Pons (tissue), 1 donor: ENCODE measurements at places on chromosomes 16 and 17.

DNA sequence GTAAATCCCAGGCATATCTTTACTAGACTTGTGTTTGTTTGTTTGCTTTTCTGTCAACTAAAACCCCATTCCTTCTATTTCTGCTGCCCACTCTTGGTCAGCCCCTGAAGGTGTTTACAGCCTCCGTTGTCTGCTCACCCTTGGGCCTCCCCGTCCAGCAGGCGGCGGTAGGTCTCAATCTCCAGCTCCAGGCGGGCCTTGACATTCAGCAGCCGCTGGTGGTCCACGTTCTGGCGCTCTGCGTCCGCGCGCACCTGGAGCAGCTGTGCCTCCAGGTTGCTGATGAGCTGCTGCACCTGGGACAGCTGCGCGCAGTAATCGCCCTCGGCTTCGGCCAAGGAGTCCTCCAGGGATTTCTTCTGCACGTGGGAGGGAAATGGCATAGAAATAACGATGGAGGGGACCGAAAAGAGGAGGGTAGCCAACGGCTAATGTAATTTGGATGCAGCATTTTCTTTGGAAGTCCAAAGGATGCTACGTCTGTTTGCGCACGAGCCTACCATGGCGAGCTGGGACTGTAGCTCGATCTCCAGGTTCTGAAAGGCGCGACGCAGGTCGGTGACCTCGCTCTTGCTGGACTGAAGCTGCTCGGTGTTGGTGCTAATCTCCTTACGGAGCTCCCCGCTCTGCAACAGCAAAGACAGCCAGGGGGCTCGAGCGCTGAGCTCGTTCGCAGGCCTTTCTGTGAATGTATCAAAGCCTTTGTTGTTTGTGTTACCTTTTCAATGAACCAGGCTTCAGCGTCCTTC, 3.9 kb downstream of the KRT12 start:
- no peak for DNase-seq

DNA sequence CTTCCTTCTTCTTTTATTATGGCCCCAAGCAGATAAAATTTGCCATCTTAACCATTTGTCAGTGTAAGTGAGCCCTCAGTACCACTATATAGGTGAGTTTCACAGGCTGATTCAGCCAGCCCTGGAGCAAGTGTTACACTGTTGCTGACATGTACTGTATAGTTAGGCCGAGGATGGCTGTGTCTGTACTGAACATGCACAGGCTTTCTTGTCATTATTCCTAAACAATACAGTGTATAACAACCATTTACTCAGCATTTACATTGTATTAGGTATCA, 53.7 kb downstream of the AMFR start:
- no peak for DNase-seq

- no peak for DNase-seq
Observed at GRCh38 chr17:68255731-68256538, 8.1 kb downstream of the AMZ2 start.

- no peak for DNase-seq
Observed at GRCh38 chr17:3821101-3821500, 20.1 kb upstream of the ITGAE start.

DNA sequence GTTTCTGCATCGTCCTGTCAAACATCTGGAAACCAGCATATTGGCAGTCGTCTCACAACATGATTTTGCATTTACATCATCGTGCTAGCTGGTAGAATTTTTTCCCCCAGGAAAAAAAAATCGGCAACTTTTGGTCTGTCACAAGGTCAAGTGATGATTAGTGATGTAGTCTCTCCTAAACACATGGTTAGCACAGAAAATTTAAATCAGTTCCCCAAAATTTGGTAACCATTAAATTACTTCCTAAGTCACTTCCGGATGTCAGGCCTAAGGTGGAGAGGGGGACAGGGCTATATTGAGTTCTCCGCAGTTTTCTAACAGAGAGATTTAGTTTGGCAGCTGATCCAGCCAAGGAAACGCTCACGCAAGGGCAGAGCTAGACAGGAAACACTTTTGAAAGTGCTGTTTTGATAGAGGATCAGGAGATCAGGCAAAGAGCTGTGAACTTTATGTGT, 271.0 kb upstream of the TBX2 start:
- DNase-seq, result no peak

DNA sequence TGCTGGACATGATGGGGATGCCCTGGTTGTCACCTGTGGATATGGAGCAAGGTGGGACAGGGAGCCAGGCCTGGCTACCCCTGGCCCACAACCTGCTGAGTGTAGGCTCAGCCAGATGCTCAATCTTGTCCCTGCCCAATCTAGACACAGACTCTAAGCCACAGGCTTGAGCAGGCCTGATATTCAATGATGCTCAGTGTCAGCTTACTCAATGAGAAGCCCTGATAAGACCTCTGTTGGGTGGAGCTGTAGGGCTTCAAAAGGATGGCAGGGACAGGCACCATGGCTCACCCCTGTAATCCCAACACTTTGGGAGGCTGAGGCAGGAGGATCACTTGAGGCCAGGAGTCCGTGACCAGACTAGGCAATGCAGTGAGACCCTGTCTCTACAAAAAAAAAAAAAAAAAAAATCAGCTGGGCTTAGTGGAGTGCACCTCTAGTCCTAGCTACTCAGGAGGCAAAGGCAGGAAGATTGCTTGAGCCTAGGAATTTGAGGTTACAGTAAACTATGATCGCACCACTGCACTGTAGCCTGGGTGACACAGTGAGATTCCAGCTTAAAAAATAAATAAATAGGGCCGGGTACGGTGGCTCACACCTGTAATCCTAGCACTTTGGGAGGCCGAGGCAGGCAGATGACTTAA, 3.4 kb downstream of the LCAT start:
- no peak for DNase-seq

DNA sequence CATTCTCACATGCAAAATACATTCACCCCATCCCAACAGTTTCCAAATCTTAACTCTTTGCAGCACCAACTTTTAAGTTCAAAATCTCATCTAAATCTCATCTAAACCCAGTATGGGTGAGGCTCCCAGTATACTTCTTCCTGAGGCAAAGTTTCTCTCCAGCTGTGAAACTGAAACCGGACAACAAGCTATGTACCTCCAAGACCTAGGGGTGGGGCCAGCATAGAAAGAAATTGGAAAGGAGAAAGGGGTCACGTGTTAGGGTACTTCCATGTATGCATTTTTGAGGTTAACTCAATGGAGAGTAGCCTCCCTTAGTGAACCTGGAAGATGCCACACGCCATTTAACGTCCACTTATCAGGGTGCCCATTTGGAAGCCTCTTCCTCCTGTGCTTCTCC, 23.9 kb upstream of the LRRC75A start:
- no peak for DNase-seq

- no peak for DNase-seq
Observed at GRCh38 chr16:31420037-31420436, 8.1 kb downstream of the COX6A2 start.

GRCh38 chr17:68662479-68662878, 61.3 kb upstream of the FAM20A start:
- DNase-seq, result no peak

- no peak for DNase-seq
Observed at GRCh38 chr16:4679156-4679849, 14.1 kb upstream of the NUDT16L1 start.

DNA sequence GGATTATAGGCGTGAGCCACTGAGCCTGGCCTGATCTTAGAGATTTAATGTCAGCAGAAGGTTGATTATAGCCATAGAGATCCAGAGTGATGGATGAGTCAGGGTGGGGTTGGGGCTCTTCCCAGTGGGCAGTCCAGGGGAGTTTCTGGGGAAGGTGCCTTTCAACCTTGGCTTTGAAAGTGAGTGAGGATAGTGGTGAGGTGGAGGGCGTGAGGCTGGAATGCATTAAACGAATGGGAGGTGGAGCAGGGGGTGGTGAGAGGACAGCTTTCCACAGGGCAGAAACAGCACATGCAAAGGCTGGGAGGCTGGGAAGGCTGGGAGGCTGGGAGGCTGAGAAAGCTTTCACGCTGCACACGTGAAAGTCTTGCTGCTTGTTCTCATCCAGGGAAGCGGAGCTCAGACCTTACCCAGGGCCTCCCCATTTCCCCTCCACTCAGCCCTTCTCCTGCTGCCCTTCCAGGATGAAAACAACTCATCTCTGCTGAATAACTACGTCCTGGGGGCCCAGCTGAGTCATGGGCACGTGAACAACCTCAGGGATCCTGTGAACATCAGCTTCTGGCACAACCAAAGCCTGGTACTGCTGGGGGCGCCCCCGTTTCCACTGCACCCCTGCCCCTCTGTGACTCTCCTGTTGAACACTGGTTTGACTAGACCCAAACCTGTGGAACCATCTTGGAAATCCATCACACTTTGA, 22.3 kb downstream of the ADGRG5 start:
- DNase-seq, result no peak

DNA sequence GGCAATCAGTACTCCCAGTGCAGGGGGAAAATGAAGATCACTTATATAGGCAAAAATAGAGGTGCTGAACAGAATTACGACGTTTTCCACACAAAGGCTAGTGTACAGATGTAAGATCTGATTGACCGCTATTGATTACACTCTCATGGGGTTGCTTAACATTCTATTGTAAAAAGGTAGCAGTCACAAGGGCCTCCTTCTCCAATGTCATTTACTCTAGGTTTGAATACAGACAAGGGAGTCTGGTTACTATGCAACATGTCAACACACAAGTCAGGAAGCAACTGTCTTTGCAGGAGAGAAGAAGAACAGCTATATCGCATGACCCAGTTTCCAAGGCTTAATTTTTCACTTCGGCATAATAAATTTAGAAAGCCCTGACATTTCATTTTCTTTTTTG, 7.9 kb downstream of the KRT37 start:
- DNase-seq, result no peak

GRCh38 chr17:43006639-43007551, at the start of gene IFI35:
TSS of gene IFI35 (plus strand) at chr17:43006784. CDS start at chr17:43006948, 164 bp downstream.
- peak; percentile 70 for DNase-seq

DNA sequence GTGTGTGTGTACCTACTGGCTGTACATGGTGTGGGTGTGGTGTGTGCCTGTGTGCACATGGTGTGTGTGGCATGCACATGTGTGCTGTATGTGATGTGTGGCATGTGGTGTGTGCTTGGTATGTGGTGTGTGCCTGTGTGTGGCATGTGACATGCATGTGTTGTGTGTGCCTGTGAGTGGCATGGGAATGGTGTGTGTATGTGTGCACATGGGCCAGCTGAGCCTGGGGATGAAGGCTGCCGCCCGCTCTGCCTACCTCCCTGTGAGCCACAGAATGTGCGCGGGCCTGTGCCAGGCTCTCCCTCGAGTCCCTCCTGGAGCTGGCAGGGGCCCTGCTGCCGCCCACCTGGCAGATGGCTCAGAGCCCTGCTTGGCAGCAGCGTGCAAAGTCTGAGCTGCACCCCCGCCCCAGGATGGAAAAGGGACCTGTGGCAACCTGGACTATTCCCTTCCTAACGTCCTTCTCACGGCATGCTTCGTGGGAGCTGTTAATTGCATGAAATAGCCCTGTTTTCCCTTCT, 9.3 kb downstream of the PRSS27 start:
- DNase-seq, result no peak

DNA sequence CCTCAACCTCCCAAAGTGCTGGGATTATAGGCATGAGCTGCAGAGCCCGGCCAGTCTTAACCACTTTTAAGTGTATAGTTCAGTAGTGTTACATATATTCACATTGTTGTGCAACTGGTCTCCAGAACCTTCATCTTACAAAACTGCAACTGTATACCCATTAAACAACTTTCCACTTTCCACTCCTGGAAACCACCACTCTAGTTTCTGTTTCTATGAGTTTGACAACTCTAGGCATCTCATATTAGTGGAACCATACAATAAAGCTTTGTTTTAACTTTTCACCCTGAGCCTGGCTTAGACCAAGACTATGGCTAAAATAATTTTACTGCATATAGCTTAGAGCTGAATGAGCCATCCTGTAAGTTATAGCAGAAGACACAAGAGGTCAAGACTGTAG, 108.0 kb upstream of the GOT2 start:
- no peak for DNase-seq

GRCh38 chr17:58691701-58692238, at the start of gene TEX14:
TSS of gene TEX14 (minus strand) at chr17:58692045. CDS start at chr17:58652001, 40,044 bp downstream.
- no peak for DNase-seq

DNA sequence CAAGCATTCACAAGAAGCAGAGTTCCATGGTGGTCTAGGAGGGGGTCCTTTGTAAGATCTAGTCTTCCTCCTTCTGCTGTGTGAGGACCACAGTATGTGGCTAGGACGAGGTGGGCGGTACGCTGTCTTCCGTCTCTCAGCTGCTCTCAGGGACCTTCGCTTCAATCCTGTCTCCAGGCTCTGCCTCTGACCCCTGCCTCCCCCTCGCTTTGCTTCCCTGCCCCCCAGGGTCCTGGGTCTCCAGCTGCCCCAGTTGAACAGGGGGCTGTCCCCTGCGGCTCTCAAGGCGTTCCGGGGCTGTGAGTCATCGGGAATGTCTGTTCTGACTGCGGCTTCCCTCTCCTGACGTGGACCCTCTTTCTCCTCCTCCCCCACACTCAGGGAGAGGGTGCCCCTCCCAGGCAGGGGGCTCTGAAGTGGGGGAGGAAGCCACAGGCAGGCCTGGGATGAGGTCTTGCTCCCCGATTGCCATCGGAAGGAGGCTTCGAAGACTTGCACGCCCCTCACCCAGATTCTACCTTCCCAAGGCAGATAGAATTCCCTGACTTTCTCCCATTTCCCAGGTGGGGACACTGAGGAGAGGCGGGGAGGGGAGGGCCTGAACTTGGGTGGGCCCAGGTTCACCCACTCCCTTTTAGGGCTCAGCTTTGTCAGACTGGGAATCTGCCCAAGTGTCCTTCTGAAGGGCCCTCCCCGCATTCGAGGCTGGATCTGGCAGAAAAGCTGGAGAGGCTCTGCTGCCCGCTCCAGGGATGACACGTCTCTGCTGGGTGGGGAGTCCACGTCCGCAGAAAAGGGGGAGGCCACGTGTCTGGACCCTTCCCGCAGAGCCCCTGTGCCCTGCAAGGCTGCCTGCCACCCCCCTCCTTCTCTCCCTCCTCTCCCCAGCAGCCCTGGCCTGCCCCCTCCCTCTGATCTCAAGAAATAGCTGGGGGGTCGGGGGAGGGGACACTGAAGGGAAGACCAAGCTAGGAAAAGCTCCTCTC, 9.1 kb upstream of the COL1A1 start:
- DNase-seq, result no peak

- DNase-seq, result no peak
Observed at GRCh38 chr16:31404353-31405064, 11.4 kb downstream of the ITGAD start.

GRCh38 chr16:55189224-55189623, 134.8 kb upstream of the IRX6 start:
- no peak for DNase-seq

GRCh38 chr17:36629252-36629847, 28.0 kb downstream of the MRM1 start:
- DNase-seq, result peak; percentile 48
